EL (cell line): ENCODE measurements at places on chromosomes 1 and 21.

DNA sequence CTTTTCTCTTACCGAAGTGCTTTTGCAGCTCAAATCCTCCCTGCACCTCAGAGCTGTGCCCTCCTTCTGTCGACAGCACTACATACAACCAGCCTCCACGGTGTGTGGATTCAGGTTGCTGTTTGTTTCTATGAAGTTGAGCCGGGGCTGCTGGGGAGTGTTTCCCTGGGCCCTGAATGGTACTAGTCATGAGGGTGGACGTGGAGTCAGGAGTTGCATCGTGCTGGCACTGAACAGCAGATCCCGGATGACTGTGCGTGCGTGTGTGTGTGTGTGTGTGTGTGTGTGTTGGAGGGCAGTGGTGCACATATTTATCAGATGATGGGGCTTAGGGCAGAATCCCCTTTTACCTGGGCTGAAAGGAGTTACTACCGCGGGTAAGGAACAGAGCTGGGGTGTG lies 47.0 kb downstream of the ACTL8 start:
- DNase-seq = peak; percentile 67

DNA sequence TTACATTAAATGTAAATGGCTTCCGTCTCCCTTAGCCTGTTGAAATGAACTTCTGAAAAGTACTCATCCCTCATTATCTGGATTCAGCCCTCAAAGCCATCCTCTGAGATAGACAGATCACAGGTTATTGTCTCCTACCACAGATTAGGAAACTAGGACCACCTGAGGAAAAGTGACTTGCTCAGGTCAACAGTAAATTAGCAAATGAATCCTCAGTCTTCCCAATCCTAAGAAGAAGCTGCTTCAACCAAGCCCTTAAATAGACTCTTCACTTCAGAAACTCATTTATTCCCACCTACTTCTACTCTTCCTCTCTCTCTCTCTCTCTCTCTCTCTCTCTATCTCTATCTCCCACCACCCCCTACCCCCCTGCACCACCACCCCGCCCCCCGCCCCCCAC lies 152.3 kb downstream of the DMRTA2 start:
- DNase-seq = no peak

DNA sequence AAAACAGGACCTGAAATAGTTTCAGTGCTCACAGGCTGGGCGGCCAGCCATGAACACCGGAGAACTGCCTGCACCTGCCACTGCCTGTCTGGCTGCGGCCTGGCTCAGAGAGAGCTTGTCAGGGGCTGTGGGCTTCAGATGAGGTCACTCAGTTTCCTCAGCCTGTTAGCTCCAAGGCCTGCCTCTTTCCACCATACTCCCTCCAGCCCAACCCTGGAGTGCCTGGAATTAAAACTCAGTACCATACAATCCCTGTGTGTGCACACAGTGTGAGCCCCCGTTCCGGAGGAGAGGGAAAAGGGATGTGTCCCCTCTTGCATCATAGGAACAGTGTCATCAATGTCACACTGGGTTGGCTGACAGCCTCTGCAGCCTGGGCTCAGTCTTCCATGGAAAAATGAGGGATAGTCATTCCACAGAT lies 16.2 kb downstream of the CACNA1S start:
- DNase-seq = no peak

- peak; percentile 94 for DNase-seq
Observed at GRCh38 chr1:209587789-209588188, 4.3 kb downstream of the CAMK1G start.

GRCh38 chr1:172914501-172915144 lies 136.1 kb downstream of the TNFSF18 start:
- DNase-seq = peak; percentile 66
